EH (cell line): ENCODE measurements at places on chromosomes 11 and 22.
A peak's percentile ranks its signal among the peaks of the same experiment; 100 is the strongest.

GRCh38 chr22:42078469-42079318, 806 bp upstream of the SMDT1 start:
- peak; percentile 9 for DNase-seq

- DNase-seq = no peak
Measured at GRCh38 chr11:11267312-11267711, 85.7 kb downstream of the CSNK2A3 start.

GRCh38 chr11:28631148-28631547, 523.0 kb downstream of the METTL15 start:
- no peak for DNase-seq

- DNase-seq = no peak
Measured at GRCh38 chr11:106288822-106289387, 211.4 kb downstream of the AASDHPPT start.

DNA sequence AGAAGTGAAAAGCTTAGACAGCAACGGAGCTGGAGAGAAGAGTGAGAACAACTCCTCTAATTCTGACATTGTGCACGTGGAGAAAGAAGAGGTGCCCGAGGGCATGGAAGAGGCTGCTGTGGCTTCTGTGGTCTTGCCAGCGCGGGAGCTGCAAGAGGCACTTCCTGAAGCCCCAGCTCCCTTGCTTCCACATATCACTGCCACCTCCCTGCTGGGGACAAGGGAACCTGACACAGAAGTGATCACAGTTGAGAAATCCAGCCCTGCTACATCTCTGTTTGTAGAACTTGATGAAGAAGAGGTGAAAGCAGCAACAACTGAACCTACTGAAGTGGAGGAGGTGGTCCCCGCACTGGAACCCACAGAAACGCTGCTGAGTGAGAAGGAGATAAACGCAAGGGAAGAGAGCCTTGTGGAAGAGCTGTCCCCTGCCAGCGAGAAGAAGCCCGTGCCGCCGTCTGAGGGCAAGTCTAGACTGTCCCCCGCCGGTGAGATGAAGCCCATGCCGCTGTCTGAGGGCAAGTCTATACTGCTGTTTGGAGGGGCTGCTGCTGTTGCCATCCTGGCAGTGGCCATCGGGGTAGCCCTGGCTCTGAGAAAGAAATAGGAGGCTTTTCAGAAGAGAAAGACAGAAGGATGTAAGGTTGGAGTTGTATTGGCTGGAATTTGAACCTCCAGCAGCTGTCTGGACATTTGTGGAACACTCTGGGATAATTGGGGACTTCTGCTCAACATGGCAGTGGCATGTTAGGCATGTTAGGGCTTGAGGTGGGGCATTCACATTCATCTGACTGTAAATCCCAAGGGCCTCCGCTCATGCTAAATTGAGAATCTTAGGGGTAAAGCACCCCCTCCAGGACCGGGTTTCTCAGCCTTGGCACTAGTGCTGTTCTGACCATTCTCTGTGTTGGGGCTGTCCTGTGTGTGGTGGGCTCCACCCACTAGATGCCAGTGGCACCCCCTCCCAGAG, 47.1 kb downstream of the BID start:
- peak; percentile 16 for DNase-seq

DNA sequence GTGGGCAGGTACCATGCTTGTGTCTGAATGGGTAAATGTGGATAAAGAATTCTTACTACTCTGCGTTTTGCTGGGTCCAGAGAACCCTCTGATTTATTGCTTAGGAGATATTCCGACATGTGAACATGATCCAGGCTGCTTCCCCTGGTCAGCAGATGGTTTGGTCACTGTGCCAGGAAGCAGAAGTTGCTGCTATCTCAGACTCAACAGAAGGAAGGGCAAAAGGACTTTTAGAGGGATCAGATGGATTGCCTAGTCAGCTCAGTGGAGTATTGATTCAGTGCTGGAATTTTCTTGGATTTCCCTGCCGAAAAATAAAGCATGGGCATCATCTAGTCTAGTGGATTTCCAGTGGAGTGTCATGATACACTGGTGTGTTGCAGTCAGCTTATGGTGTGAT, 440.1 kb downstream of the NTM start:
- no peak for DNase-seq

- no peak for DNase-seq
Measured at GRCh38 chr11:70252844-70253243, 17.6 kb upstream of the PPFIA1 start.

GRCh38 chr22:21651521-21652009, 9.5 kb downstream of the SDF2L1 start:
- DNase-seq = no peak

GRCh38 chr11:57310630-57311086, 14.1 kb downstream of the TNKS1BP1 start:
- no peak for DNase-seq

DNA sequence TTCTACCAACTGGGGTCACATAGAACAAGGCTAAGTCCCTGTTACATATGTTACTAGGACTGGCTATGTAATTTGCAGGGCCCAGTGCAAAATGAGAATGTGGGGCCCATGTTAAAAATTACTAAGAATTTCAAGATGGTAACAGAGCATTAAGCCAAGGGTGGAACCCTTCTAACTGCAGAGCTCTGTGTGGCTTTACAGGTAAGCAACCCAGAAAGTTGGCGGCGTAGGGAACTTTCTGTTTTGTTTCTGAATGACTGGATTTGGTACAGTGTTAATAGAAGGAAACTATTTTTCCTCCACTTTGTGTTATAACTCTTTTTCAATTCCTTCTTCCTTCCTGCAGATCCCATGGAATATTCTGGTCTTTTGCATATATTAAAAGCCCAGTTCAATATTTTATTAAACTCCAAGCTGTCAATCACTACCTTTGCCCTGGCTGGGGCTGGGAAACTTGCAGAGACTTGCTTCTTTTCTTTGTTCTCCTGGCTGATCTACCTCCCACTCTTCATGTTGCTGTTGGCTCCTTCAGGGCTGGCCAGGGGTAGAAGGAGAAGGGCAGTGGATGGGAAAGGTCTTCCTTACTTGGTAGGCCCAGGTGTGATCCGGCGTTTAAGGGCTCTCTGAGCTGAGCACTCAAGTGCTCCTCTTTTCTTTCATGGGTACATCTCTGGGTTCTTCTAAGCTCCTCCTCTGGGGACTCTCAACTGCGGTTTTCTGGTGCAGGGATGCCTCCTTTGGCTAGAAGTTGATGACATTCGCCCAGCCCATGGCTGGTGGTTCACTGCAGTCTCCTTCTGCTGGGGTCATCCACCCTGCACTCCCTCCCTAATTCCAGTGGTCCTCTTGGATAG, 67.7 kb downstream of the SNX19 start:
- DNase-seq = no peak

- no peak for DNase-seq
Measured at GRCh38 chr11:90587896-90588295, 365.0 kb upstream of the CHORDC1 start.

GRCh38 chr11:2807025-2807681, 78.4 kb downstream of the CDKN1C start:
- no peak for DNase-seq

GRCh38 chr22:49573109-49573765, 254.4 kb downstream of the BRD1 start:
- no peak for DNase-seq

DNA sequence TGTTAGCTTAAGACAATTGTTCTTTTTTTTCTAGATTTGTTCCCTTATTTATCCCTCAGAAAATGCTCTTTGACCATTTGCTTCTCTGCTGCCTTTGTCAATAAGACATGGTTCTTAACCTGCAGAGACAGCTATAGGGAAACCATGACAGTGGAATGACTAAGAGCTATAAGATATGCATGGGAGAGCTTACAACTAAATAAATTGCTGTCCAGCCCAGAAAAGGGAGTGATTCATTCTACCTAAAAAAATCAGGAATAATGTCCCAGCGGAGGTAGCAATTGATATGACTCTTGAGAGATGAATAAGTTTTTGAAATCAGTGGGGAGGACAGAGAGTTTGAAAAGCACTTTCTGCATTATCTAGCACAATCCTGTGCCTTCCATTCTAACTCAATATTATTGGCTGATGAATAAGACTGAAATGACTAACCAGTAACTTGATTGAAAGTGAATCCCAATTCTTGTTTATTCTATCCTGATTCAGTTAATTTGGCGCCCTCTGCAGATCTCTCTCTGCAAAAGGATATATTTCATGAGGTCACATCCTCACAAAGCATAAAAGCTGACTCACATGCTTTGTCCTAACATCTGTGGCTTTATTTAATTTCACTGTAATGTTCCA, 680.5 kb upstream of the API5 start:
- DNase-seq = peak; percentile 17

GRCh38 chr22:17137170-17137569, 16.0 kb upstream of the TMEM121B start:
- no peak for DNase-seq

DNA sequence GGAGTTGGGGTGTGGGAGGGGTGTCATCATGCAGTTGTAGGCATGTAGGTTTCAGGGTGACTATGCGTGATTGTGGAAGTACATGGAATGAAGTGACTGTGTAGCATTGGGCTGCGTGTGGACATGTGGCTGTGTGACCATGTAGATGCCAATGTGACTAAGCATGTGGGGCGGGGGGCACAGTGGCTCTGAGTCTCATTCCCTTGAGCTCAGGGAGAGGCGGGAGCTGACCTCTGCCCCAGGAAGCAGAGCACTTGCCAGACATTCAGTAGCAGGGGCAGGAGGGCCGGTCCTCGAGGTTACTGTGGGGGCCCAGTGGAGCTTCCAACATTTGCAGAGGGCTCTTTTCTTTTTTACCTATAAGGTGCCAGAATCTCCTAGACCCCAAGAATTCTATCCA, 440 bp upstream of the KLHL35 start:
- DNase-seq = no peak

DNA sequence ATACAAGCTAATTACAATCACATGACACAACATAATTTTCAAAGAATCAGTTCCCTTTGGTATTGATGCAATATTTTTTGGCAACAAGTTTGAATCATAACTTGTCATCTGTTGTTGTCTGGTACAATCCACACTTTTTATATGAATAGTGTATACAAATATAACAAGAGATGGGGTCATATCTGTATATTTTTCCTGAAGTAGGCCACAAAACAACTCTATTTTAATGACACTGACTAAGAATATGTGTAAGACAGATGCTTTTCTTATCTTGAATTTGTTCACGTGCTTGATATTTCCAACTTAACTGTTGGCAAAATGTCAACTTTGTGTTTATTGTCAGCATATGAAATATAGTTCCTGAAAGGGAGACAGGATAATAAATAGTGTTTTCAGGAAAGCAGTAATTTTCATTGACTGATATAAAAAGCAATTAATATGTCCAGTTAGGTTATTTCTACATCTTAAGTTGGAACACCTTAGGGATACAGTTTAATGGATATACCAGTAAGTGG, 27.9 kb downstream of the NOX4 start:
- no peak for DNase-seq

- DNase-seq = no peak
Measured at GRCh38 chr11:128771102-128771501, 77.2 kb downstream of the FLI1 start.

- no peak for DNase-seq
Measured at GRCh38 chr11:21771097-21771496, 421.8 kb upstream of the ANO5 start.

- DNase-seq = no peak
Measured at GRCh38 chr22:29113319-29113718, 40.5 kb downstream of the KREMEN1 start.

DNA sequence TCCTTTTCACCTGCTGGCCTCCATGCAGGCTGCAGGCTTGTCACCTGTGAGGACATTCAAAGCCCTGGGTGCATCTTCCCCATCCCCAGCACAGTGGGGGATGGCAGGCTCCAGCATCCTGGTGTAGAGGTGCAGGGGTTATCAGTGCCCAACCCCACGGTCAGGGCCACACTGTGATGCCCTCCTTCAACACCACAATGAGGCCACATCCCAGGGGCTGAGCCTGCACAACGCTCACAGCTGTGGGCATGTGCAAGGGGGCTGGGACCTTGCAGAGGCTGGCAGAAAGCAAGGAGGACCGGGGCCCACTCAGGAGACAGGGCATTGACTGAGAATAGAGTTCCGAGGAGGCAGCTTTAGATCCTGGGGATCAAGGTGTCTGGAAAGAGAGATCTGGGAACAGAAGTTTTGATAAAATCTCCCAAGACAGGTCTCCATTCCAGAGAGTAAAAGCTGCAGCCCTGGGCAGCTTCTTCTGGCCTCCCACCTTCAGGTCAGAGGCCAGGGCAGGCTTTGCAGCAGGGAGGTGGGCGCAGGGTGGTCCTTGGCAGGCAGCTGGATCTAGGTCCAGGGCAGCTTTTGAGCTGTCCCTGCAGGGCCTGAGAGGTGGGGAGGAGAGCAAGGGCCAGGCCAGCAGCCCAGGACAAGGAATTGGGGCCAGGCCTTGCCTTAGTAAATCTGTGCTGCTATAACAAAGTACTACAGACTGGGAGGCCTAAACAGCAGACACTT, 250.8 kb upstream of the B3GAT1 start:
- no peak for DNase-seq

- peak; percentile 90 for DNase-seq
Measured at GRCh38 chr11:762421-763072, 14.7 kb downstream of the GATD1 start.
